ENCODE measurements at places on chromosomes 13 and 19. TPM values are rescaled to one million over a fixed set of nuclear protein-coding genes. Genes with fewer than 3 reads are reported as not detected.
A peak's percentile ranks its signal among the peaks of the same experiment; 100 is the strongest.

The NTF4 gene
- not detected for total RNA-seq

The CEACAM3 gene
- not detected for total RNA-seq

The MYH14 gene
- 159 TPM for total RNA-seq

The SIGLECL1 gene
- total RNA-seq: not detected

The DAND5 gene
- not detected for total RNA-seq

The BEST2 gene
- total RNA-seq: not detected

The PRSS57 gene
- total RNA-seq: not detected

The CLEC17A gene
- total RNA-seq: not detected

The ZNF324B gene
- total RNA-seq: 10.6 TPM

The TMC4 gene
- 42.6 TPM for total RNA-seq

The GTF2F1 gene
- 50.9 TPM for total RNA-seq

DNA sequence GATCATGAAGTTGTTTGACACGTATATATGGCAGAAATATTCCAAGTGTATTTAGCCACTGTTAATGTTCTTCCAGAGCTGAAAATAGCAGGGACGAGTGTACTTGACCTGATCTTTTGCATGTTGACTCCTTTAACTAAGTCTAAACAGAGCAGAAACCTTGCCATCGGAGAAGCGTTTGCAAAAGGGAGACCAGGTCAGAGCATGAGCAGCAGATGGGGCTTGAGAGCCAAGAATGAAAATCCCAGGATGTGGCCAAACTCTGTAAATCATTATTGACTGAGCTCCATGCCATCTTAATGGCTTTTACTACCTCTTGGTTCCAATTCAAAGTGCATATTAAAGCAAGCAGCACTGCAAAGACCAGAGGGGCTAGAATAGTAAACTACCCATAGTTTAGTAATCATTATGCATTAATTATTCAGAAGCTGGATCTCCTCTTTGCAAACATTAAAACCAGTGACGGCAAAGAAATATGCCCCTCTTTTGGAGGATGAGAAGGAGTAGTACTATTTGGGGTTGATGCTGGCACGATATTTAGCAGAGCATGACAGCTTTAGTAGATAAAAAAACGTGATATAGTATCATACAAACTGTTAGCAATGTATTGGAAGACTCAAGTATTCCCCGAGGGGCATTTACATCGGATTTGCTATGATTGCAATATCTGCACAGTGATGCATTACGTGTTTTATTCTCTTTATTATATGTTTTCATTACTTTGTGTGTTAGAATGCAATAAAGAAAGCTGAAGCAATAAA lies 55.7 kb downstream of the FAM216B start:
- no peak for DNase-seq

DNA sequence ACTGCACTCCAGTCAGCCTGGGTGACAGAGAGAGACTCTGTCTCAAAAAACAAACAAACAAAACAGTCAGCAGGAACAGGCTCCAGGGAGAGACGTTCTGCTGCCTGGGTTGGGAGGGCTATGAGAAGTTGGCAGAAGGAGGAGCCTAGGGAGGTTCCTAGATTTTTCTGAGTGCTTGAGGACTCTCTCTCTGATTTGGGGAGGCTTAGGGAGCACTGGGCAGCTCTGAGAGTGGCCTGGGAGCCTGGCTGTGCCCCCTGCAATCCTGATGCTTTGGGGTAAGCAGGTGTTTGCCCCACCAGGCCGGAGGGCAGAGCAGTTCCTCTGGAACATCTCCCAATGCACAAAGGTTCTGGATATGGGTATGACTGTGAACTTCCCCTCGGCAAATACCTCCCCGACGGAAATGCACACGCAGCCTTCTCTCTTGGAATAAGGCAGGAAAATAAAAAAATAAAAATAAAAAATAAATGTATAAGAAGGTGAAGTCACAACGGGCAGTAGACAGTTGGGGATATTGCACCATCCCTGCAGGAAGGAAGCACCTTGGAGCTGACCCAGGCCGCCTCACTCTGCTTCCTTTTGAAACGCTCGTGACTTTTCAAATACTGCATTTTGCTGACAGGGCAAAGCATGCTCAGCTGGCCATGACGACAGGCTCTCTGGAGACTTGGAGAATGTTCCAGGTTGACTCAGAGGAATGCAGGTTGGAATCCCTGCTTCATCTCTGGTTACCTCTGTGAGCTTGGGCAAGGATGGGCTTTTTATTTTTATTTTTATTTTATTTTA lies 26.5 kb upstream of the HOMER3 start:
- DNase-seq: peak; percentile 98

GRCh38 chr13:40993987-40994386 lies 25.1 kb downstream of the ELF1 start:
- DNase-seq: peak; percentile 45

- DNase-seq: no peak
Measured at GRCh38 chr13:45102136-45102507, 18.2 kb upstream of the GTF2F2 start.

DNA sequence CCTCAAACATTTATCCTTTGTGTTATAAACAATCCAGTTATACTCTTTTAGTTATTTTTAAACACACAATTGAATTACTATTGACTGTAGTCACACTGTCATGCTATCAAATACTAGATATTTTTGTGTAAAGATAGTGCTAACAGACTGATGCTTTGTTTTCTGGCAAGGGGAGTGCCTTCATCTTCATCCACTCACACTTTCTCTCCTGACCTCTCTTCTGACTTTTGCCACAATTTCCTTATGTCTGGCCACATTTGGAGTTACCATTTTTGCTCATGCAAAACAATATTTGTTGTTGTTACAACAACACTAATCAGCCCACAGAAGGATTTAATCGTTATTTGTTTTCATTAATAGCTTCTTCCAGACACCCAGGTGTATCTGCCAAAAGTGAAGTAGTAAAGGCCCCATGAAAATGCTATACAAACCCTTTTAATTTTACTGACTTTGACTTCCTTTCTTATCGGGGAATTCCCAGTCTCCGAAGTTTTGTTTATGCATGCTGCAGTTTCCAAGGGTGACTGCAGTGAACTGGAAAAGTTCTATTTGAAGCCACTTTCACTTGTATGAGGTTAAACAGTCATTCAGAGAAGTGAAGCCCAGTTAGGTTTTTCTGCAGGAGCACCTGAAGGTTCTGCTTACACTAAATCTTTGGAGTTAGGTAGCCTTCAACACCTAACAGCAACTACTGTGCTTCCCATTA lies 66.1 kb upstream of the FRY start:
- DNase-seq: peak; percentile 31

DNA sequence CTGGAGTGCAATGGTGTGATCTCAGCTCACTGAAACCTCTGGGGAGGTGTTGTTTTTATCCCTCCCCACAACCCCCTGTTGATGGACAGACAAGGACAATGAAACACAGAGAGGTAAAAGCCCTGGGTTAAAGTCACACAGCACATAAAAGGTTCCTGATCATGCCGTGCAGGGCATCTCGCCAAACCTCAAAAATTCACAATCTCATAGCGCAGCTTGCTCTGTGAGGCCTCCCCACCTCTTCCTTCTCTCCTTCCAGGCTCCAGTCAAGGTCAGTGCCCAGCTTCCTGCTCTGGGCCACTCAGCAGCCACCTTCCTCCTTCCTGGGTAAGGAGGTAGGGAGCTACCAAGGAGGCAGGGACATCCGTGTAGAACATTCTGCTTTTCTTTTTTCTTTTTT lies 2.3 kb downstream of the FUT2 start:
- DNase-seq: no peak

- no peak for DNase-seq
Measured at GRCh38 chr13:41122838-41123237, 9.8 kb downstream of the KBTBD6 start.

GRCh38 chr13:27007166-27007565 lies 164.4 kb downstream of the USP12 start:
- DNase-seq: no peak

DNA sequence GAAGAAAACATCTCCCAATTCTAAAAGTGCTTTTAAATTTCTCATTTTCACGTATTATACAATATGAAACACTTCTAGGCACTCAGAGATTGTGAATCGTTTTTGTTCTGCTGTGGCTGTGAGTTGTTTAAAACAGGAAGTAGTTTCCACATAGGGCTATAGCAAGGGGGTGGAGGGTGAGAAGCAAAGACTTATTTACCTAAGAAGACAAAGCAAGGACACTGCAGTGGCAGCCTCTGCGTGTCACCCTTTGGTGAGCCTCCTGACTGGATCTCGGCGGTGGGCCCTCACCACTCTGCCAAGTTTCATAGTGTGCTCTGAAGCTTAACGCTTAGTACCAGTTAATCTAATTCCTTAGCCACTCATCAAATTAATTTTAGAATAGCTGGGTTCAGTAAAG lies 56.8 kb downstream of the TNFSF13B start:
- DNase-seq: no peak

DNA sequence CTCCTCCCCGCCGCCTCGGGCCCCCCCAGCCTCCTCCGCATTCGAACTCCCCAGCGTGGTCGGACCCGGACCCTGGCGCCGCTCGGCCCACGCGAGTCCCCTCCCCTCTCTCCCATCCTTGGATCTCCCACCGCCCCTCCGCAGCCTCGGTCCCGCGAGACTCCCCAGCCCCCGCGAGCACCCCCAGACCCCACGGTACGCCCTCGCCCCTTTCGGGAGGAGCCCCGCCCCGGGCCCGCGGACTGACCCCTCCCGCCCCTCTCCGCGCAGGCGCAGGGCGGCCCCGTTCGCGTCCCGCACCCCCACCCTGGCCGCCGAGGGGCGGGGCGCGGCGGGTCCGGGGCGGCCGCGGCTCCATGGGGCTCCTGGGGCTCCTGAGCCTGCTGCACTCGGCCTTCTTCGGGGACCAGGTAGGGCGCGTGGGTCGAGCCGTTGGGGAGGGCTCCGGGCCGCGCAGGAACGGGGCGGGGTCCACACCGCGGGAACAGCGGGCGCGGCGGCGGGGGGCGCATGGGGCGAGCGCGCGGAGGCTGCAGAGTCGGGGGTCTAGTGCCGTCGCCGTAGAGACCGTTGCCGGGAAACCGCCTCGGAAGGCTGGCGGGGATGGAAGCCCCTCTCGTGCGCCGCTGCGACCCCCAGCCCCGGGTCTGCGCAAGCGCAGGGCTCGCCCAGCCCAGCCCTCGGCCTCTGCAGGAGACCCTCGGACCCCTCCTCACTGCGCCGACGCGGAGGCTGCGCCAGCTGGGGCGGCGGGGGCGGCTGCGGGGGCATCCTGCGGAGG lies 3.8 kb upstream of the APC2 start:
- no peak for DNase-seq

GRCh38 chr19:36030264-36031148 lies 2.2 kb downstream of the CLIP3 start:
- DNase-seq: no peak

- DNase-seq: no peak
Measured at GRCh38 chr13:25292301-25292700, 5.0 kb upstream of the MTMR6 start.

- no peak for DNase-seq
Measured at GRCh38 chr19:40348961-40349507, 539 bp downstream of the PLD3 start.

DNA sequence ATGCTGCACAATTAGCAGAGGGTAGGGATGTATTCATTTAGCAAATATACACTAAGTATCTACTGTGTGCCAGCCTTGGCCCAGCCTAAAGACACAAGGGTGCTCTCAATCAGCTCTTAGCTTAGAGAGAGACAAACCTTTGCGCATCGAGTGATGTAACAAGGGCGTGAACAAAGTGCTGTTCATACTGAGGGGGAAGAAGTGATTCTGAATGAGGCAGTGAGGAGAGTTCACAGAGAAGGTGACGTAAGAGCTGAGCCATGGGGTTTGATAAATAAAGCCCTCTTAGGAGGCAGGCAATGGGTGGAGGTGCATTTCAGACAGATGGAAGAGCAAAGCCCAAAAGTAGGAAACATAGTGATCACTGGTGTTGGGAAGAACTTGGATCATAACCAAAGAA lies 68.5 kb downstream of the FLT1 start:
- DNase-seq: no peak

GRCh38 chr19:40641281-40641680 lies 40.1 kb downstream of the LTBP4 start:
- no peak for DNase-seq

GRCh38 chr13:44096901-44097300 lies 217.2 kb downstream of the LACC1 start:
- DNase-seq: no peak
